DMS79 (cell line): ENCODE measurements at places on chromosomes 5 and 9.
A peak's percentile ranks its signal among the peaks of the same experiment; 100 is the strongest.

- DNase-seq, result no peak
Observed at GRCh38 chr9:89712283-89712682, 107.5 kb downstream of the GADD45G start.

DNA sequence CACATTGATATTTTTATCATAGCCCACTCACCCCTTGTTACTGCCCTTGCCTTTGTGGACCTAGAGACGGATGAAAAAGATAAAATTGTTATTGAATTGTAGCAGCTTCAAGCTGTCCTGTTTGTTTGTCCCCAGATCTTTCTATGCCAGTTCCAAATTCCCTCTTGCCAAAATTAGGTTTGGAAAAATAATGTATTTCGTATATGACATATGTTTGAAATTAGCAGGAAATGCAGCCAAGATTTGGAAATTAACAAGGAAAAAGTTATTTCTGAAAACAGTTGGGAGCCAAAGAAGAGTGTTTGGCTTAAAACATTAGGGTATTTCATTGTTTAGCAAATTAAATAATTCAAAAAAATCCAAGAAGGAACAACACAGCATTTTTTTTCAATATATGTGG lies 33.5 kb downstream of the SPATA31D1 start:
- no peak for DNase-seq

GRCh38 chr9:86723346-86723745 lies 224.0 kb downstream of the GAS1 start:
- DNase-seq, result no peak

DNA sequence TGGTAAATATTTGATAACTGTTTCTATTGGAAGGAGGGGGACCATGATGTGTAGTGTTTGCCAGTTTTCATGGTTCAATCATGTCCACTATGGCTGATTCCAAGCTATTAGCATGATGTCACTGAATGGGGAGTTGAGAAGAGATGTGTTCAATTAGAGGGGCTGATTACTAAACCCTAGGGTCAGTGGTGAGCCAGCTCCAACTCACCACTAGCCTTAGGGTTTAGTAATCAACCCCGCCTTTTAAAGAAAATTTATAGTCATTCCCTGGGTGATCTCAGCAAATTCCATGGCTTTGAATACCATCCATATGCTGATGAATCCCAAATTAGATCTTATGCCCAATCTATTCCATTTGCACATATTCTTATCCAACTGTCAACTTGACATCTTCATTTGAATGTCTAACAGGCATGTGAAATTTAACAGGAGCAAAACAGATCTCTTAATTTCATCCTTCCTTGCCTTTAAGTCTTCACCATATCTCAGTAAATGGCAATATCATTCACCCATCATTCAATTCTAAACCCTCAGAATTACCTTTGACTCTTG lies 98.8 kb downstream of the GCNT1 start:
- DNase-seq, result no peak

DNA sequence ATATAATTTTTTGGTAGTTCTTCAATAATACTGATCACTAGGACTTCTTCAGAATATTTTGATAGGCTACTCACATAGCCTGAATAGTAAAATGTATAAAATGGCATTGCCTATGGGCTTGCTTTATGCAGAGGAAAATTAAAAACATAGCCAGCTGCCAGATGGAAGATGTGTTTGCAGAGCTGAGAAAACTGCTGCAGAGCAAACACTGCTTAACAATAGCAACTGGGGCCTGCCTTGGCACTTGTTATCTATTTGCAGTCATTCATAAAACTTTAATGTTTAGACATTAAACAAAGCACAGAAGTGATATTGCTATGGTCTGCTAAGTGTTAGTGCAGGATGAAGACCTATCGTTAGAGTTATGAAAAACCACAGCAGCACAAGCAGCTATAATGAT lies 151.5 kb upstream of the SMC2 start:
- peak; percentile 12 for DNase-seq

DNA sequence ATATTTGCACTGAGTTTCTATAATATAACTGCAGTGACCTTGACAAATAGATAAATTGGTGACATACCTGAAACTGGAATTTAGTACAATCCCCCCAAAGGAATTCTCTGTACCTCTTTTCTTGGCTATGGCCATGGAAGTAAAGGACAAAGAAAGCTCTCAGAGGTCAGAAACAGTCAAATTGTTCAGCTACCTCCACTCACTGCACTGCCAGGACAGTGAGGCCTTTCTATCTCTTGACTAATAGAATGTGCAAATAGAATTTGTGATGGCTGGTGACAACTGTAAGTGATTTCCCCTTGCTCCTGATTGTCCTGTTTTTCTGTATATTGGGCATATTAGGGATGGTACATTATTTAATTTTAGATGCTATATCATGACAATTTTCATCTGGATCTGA lies 67.1 kb downstream of the CCDC192 start:
- no peak for DNase-seq

- DNase-seq, result no peak
Observed at GRCh38 chr9:129640871-129641749, 841 bp downstream of the ASB6 start.

- peak; percentile 29 for DNase-seq
Observed at GRCh38 chr9:135478829-135479468, 633 bp upstream of the PPP1R26 start.

DNA sequence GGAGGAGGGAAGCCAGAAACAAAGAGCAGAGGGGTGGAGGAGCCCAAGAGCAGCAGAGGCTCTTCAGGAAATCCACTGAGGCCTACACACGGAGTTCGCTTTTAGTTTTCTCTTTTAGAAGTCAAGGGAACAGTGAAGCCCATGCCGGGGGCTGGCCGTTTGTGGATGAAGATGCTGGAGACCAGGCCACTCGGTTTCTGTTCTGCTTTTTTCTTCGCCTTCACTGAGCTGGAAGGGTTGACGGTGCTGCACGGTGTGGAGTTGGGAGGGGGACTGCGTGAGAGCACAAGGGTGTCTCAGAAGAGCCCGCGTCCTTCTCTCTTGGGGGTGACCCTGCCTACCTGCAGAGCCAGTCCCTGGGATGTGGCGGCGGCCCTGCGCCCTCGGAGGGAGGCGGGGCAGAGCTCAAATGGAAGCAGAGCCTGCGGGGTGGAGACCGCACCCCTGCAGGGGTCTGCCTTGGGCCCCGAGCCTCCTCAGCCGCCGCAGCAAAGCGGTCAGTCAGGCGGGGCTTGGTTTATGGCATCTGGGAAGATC lies 68.5 kb upstream of the CACNA1B start:
- no peak for DNase-seq

GRCh38 chr9:86141843-86142242 lies 42.5 kb upstream of the GOLM1 start:
- no peak for DNase-seq

DNA sequence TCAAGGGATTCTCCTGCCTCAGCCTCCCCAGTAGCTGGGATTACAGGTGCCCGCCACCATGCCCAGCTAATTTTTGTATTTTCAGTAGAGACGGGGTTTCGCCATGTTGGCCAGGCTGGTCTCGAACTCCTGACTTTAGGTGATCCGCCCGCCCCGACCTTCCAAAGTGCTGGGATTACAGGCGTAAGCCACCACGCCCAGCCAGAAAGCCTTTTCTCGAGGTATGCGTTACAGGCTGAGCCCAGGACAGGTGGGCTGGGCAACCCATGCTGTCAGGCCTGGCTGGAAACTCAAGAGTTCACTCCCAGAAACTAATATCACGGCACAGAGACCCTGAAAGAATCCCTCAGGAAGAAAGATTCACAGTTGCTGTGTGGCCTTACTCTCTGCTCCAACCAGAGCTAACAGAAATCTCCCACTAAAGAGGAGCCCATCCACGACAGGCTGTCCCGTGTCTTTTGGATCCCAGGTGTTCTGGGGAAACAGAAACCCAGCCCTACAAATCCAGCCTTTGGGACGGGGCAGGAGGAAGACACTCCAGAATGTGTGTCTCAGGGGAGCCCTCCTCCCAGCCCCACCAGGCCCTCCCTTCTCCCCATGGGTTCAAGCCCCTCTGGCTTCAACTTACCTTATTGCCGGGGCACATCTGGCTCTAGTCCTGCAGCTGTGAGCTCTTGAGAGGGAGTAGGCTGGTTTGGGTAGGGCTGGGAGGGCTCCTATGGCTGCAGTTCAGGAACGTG lies 400 bp downstream of the TIFAB start:
- no peak for DNase-seq

DNA sequence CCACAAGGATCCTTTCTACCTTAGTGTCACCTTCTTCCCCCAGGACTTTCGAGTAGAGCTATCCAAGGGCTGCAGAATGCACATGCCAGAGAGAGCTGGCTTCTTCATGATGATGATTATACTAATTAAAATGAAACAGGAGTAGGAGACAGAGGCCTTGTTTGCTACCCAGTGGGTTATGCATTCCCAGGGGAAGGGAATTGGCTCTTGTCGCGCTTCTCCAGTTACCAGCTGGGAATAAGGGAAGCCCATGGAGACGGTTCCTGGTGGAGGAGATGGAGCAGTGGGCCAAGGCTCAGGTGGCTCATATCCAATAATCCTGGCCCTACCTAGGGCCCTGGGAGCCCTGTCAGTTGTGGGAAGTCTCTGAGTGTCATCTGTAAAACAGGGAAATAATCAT lies 65.1 kb downstream of the WWC1 start:
- DNase-seq, result no peak

- DNase-seq, result no peak
Observed at GRCh38 chr5:61732369-61732768, 400.3 kb downstream of the ZSWIM6 start.

DNA sequence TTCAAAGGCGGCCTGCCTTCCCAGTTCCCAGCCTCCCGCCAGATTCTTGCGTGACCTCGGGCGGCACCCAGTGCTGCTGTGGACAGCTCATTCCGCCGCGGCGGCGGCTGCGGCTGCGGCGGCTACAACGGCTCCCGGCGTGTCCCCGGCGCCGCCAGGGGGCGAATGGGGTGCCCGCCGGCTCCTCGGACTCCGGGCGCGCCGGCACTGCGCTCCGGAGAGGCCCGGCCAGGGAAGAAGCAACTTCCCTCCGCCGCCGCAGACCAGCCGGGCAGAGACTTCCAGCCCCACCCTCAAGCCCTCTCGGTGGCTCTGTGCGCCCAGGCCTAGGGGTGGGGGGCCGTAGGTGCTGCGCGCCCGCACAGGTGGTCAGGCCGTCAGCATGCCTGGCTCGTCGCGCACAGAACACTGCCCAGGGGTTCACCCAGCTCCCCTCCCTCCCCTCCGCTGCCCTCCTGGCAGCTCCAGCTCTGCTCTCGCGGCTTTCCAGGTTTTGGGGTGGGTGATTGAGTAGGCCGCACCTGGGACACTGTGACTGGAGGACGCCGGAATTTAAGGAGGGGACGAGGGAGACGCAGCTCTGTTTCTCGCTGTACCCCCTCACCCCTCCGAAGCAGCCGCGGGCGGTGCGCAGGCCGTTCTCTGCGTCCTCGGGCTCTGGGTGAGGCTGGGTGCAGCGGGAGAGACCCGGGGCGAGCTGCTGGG lies 20.2 kb downstream of the IGIP start:
- DNase-seq, result no peak

DNA sequence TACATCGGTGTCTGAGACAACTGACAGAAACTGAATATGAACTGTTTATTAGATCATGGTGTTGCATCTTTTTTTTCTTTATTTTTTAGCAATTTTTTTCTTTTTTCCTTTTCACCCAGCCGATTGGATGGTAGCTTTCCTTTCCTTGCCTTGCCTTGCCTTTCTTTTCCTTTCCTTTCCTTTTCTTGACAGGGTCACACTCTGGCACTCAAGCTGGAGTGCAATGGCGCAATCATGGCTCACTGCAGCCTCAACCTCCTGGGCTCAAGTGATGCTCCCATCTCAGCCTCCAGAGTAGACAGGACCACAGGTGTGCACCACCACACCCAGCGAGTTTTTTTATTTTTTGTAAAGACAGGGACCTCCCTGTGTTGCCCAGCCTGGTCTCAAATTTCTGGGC lies 2.8 kb downstream of the PDE6A start:
- DNase-seq, result no peak

GRCh38 chr5:62284946-62285891 lies 20.8 kb upstream of the KIF2A start:
- no peak for DNase-seq

DNA sequence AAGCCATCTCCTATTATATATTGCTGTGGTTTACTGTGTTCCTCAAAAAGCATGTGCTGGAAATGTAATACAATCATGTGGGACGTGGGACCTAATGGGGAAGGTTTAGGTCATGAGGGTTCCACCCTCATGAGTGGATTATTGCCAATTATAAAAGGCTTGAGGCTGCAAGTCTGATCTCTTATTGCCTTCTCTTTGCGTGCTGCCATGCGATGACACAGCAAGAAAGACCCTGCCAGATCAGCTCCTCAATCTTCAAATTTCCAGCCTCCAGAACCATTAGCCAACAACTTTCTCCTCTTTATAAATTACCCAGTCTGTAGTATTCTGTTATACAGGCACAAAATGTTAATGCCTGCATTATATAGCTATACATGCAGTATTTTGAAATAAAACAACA lies 45.4 kb downstream of the MARCHF11 start:
- no peak for DNase-seq

DNA sequence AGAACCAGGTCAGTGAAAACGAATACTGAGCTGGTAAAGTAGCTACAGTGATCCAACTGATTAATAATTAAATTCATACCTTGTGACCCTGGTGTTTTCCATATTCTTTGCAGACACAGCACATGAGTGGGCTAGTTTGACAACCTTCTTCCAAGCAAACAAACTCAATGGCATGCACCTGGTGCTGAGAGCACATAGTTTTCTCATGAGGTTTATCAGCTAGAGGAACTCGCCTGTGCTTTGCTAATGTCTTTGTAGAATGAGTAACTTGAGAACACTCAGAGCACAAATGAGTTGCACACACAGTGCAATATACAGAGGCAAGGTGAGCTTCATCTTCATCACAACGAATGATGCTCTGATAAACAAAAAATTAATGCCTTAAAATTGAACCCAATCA lies 12.6 kb downstream of the TRIM23 start:
- DNase-seq, result peak; percentile 23

GRCh38 chr9:125341566-125341965 lies 79.9 kb downstream of the GAPVD1 start:
- DNase-seq, result peak; percentile 62

DNA sequence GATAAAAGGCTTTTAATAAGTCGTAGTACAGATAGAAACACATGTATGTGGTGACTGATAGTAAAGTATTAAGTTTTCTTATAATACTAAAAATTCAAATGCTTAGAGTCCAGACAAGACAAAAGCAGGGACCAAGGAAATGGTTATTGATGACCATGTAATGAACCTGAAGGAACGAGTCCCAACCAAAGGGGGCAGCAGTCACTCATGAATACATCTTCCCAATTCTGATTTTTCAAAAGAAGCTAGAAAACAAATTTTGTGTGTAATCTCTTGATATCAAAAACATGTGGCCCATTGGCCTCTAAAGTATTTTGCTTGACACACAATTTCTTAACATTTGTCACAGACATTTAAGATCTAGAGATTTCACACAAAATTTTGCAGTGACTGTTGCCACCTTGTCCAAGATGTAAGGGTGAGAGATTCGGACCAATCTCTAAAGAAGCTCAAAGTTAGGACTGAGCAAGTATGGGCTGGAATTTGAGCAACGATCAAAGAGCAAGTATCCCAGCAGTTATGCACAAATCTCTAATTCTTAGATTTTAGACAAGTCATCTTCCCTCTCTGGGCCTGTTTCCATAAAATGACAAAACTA lies 66.8 kb downstream of the ARL15 start:
- no peak for DNase-seq
